ENCODE measurements at places on chromosomes 1 and 21.

DNA sequence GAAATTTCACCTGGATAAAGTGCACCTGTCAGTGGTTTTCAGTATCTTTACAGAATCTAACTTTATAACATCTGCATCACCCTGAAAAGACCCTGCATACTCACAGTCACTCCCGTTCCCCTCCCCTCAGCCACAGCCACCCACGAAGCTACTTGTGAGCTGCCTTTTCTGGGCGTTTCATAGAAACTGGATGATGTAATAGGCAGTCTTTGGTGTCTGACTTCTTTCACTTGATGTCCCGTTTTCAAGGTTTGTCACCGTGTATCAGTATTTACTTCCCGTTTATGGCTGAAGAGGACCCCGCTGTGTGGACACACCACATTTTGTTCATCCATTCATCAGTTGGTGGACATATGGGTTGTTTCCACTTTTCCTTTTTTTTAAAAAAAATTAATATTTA is 47.8 kb upstream of the LRRC3 start:
- no peak for DNase-seq

GRCh38 chr21:25925936-25926335 is 191.2 kb downstream of the GABPA start:
- DNase-seq: no peak

DNA sequence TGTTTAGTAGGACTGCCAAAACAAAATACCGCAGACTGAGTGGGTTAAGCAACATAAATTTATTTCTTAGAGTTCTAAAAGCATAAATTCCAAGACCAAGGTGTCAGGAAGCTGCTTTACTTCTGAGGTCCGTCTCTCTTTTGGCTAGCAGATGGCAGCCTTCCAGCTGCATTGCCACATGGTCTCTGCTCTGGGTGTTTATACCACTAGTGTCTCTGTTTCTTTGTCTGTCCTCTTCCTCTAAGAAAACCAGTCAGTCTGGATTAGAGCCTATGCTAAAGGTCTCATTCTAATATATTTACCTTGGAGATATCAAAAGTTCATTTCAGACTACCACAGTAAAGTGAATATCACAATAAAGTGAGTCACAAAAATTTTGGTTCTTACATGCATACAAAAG is 519.8 kb downstream of the COL11A1 start:
- DNase-seq: no peak

- no peak for DNase-seq
Observed at GRCh38 chr1:107640207-107640606, 324.8 kb downstream of the VAV3 start.

DNA sequence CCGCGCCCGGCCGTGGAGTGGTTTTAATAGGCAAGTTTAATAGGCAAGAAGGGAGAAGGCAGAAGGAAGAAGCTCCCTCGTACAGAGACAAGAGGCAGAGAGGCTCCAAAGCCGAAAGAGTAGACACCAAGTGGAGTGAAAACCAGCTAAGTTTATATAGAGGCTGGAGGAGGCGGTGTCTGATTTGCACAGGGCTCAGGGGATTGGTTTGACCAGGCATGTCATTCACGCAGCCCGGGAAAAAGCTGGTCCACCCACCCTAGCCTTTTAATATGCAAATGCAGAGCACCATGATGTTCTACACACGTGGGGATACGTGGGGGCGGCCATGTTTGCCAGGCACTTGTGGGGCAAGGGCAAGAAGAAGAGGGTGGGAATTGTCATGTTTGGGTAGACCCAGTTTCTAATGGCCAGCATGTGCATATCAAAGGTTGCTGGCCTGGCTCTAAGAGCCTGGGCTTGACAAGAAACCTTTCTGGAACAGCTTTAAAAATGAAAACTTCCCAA is 18.0 kb upstream of the SOD1 start:
- no peak for DNase-seq

DNA sequence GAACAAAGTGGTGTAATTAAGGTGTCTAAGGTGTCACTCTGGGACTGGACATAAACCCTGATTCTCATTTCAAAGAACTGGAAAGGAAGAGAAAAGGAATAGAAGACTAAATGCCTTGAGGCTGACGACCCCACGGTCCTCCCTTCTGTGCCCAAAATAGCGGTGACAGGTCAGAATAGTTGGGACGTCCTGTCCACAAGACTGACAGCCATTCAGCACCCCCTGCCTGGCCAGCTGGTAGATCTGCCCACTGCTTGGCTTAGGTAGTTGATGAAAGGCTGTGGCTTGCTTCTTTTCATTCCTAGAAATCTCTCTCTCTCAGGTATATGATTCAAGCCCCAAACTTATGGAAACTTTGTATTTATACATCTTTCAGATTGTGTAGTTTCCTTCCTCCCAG is 26.4 kb upstream of the CREG1 start:
- no peak for DNase-seq

DNA sequence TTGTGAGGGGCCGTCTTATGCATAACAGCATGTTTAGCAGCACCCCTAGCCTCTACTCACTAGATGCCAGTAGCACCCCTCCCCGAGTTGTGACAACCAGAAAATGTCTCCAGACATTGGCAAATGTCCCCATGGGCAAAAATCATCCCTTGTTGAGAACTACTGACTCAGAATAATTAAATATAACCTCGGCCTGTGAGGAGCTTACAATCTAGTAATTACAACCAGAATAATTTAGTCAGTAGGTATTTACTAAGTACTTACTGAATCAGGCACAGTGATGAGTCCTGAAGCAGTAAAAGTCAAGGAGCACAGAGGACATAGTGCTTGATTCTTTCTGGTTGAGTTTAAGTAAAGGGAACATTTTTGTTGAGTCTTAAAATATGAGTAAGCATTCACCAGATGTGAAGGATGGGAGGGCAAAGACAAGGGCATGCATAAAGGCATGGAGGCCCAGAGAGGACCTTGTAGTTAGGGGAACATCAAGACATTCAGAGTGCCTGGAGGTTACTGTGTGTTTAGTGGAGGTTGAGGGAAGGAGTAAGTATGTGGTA is 44.1 kb upstream of the KCNQ4 start:
- no peak for DNase-seq

Measured in skeletal muscle cell (primary cell).